ENCODE measurements at places on chromosomes 11 and 22. TPM values are rescaled to one million over a fixed set of nuclear protein-coding genes. Genes with fewer than 3 reads are reported as not detected.

SOX6 gene
- 0.73 TPM for total RNA-seq

DCHS1 gene
- 12.1 TPM for total RNA-seq

VPREB1 gene
- not detected for total RNA-seq

DNA sequence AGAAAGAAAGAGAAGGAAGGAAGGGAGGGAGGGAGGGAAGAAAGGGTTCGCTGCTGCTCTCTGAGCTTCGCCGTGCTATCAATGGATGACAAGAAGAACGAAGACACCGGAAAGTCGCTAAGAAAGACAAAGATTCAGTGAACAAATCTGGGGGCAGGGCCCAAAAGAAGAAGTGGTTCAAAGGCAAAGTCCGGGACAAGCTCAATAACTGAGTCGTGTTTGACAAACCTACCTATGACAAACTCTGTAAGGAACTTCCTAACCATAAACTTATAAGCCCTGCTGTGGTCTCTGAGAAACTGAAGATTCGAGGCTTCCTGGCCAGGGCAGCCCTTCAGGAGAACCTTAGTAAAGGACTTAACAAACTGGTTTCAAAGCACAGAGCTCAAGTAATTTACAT is 2.9 kb upstream of the TTLL1 start:
- no peak for DNase-seq

- DNase-seq, result no peak
Observed at GRCh38 chr11:8532475-8532874, 61.6 kb downstream of the STK33 start.

- peak; percentile 69 for DNase-seq
Observed at GRCh38 chr22:50060441-50061140, 2.5 kb upstream of the TTLL8 start.

DNA sequence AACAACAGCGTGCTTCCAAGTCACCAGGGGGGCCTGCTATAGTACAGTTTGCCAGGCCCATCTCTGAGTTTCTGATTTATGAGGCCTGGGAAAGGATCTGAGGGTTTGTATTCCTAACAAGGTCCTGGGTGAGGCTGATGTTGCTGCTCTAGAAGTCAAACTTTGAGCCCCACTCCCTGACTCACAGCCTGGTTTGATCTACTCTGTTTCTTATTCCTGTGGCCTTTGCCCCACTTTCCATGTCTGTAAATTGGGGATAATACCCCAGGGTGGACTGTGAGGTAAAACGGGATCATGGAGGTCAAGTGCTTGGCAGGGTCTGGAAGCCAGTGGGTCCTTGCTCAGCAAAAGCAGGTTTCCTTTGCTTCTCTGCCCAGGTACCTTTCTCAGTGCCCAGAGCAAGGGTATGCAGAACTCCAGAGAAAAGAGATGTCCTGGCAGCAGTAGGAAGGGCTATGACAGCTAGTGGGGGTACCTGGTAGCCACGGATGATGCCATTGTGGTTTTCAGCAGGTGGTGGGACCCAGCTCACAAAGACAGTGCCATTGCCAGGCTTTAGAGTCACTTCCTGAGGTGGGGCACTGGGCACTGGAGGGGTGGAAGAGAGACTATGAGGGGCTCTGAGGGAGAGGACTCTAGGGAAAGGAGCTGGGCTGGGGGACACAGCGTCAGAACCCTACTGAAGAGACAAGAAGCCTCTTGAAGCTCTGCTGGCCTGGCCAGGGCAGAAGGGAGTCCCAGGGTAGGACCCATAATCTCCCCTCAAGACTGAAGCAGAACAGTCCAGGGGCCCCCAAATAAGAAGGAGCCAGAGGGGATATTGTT is 2.8 kb downstream of the ROBO4 start:
- no peak for DNase-seq

GRCh38 chr11:79352349-79352703 is 88.5 kb downstream of the TENM4 start:
- DNase-seq, result no peak

All from endodermal cell (in vitro differentiated cells).